HepG2 (cell line): ENCODE measurements at places on chromosomes 5 and 9. TPM values are rescaled to one million over a fixed set of nuclear protein-coding genes. Genes with fewer than 3 reads are reported as not detected.

GRCh38 chr5:151718646-151719045, 31.9 kb upstream of the SPARC start:
- DNase-seq: no peak

DNA sequence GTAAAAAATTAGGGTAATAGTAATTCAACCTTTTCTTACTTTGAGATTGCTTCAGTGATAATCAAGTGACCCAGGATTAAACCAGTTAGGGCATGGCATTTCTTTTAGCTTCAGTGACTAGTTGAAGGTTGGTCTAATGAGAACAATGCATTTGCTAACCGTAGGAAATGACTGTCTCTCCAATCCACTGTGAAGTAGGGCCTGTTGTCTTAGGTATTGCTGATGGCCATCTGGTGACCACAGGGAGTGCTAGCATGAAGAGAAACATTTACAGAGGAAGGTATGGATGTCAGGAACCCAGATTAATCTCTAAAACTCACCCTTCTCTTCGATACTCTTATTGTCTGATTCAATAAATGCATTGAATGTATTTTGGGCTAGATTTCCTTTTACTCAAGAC, 535.9 kb upstream of the SEMA6A start:
- no peak for DNase-seq

DNA sequence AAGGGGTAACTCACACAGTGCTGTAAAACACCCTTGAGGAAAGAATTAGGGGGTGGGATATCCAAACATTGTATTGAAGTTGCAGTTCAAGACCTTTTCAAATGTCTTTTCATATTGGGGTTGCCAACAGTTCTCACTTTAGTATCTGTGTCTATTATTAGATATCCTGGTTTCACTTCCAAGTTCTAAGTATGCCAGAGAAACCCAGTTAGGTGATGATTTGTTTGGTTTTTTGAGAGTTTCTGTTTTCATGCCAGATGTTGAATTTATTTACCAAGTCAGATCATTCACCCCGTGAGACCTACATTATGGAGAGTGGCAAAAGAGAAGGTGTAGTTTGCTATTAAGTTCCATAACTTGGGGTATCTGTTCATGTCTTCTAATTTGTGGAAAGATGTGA, 64.5 kb downstream of the C9orf152 start:
- DNase-seq: no peak

- no peak for DNase-seq
Measured at GRCh38 chr5:121797681-121798518, 53.8 kb upstream of the FTMT start.

GRCh38 chr5:32708949-32709348, 2.2 kb upstream of the NPR3 start:
- DNase-seq: no peak

- no peak for DNase-seq
Measured at GRCh38 chr5:179900711-179901110, 7.0 kb downstream of the TBC1D9B start.

DNA sequence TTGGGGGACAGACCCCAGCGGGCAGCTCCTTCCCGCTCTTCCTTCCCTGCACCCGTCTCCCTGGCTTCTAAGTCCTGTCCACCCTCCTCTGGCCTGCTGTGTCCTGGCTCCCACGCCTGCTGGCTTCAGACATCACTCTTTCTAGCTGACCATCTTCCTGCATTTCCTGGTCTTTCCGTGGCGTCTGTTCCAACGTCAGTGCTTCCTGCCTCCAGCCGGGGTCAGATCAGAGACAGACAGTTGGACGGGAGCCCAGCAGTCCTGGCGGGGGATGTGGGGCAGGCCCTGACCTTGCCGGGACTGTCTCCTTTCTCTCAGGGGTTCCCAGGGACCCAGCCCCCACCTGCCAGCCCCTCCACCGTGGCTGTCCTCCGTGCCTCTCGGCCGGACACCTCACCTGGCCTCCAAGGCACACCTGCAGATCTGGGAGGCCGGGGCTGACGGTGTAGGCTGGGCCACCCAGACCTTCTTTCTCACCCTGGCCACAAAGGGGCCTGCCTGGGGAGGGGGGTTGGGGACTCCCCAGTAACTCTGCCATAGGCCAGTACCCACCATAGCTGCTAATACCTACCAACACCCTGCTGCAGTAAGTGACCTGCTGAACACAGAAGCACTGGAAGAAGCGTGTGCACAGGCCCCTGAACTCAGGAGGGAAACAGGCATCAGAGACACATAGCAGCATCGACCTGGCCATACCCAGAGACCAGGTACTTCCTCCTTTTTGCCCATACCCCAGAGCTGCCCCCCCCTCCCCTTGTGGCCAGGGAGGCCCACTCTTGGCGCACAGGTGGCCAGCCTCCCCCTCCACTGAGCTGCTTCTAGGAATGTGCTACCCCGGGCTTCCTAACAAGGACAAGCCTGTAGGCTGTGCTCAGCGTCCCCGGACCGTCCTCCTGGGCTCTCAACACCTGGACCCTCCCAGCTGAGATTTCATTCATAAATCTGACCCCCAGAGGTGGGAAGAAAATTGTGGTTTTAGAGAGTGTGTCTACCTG, 5.1 kb downstream of the NRARP start:
- no peak for DNase-seq

- no peak for DNase-seq
Measured at GRCh38 chr9:14769230-14769571, 46.7 kb upstream of the CER1 start.

DNA sequence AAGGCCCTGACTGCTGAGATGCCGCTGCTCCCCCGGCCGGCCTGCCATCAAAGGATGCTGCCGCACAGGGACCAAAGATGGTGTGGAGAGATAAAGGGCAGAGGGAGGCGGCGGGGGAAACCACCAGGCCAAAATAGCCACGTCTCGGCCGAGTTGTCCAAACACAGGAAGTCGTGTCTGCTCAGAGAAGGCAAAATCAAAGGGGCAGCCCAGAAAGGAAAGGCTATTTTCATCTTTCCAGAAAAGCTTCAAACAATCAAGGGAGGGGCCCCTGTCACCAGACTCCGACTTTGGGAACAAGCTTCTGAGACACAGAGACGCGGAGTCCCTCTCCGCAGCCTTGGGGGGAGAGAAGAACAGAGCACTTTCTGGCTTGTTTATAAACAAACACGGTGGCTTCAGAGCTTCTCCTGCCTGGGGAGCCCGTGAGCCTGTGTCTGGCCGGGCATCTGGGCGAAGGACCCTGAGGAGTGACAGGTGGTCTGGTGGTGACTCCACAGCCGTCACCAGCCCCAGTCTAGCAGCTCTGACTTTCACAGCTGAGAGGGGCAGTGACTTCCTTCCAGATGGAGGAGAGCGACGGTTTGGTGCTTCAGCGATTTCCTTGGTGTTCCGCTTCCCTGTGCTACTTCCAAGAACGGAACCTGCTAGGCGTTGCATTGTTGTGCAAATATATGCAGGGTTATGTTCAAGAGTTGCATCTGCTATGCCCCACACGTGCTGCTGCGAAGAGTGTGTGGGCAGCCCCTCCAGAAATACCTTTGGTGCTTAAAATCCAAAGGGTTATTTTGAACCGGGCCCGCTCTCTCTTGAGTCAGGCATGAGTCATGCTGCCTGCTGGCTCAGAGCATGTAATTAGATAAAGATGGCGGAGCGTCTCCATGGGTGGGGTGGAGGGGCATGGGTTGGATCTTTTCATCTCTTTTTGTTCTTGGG, 24.0 kb downstream of the ADAMTSL2 start:
- DNase-seq: peak; percentile 68

DNA sequence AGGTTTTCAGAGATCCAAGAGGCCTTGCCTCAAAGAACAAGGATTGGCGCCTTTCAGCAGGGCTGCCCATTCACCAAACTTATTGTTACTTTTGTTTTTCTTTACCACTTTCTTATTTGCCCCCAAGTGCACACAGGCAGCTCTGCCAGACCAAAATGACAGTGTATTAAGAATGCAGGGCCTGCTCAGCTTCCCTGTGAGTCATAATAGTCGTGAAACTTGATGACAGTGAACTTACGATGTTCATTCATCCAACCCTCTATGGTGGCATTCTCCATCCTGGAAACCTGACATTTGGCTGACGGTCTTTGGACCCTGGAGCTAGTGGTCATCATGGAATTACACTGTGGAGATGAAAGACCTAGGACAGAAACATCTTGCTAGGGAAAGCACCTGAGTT, 44.3 kb downstream of the UBE2QL1 start:
- no peak for DNase-seq

GRCh38 chr5:23893561-23893960, 386.2 kb downstream of the PRDM9 start:
- DNase-seq: no peak

- no peak for DNase-seq
Measured at GRCh38 chr5:11323761-11324160, 562.7 kb upstream of the DAP start.

GRCh38 chr9:127053057-127053821, 69.2 kb downstream of the ANGPTL2 start:
- no peak for DNase-seq

- DNase-seq: no peak
Measured at GRCh38 chr9:117777823-117778222, 73.6 kb downstream of the TLR4 start.

- DNase-seq: peak; percentile 92
Measured at GRCh38 chr9:97293207-97293721, 14.2 kb upstream of the CCDC180 start.

GRCh38 chr5:161846746-161847145, 1.2 kb upstream of the GABRA1 start:
- DNase-seq: no peak

Gene SHOC1
- not detected in 2 replicates for total RNA-seq

Gene HK3
- total RNA-seq: not detected in 2 replicates

Gene ESM1
- not detected in 2 replicates for total RNA-seq

Gene AK6
- total RNA-seq: 77.2 and 123 TPM in 2 replicates

Gene CEL
- 0.62 and 1.5 TPM in 2 replicates for total RNA-seq

Gene PLPP1
- 5.2 and 7.3 TPM in 2 replicates for total RNA-seq

Gene IL31RA
- not detected in 2 replicates for total RNA-seq

Gene NEUROG1
- total RNA-seq: not detected in 2 replicates

Gene CAVIN4
- total RNA-seq: 0.53 and 1.00 TPM in 2 replicates
